Mammary epithelial cell (primary cell): ENCODE measurements at places on chromosomes 7 and 10.

DNA sequence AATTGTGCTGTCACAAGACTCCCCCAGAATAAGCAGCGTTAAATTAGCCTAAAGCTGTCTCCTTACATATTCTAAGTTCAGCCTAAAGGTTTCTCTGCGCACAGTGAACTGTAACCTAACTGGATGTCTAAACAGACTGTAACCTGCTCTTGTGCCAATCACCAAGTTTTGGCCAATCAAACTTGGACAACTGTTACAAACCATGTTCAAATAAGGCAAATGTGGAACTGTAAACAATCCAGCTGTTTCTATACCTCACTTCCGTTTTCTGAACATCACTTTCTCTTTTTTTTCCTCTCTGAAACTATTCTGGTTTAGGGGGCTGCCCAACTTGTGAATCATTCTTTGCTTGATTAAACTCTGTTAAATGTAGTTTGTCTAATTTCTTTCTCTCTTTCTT lies 252.2 kb upstream of the HABP2 start:
- DNase-seq = no peak

- no peak for DNase-seq
These were observed 49.7 kb upstream of the ADCY1 start for GRCh38 chr7:45524445-45524844.

- no peak for DNase-seq
These were observed 79.3 kb downstream of the MKI67 start for GRCh38 chr10:128046953-128047290.

- peak; percentile 61 for DNase-seq
These were observed 10.4 kb downstream of the STMP1 start for GRCh38 chr7:135672560-135673359.

DNA sequence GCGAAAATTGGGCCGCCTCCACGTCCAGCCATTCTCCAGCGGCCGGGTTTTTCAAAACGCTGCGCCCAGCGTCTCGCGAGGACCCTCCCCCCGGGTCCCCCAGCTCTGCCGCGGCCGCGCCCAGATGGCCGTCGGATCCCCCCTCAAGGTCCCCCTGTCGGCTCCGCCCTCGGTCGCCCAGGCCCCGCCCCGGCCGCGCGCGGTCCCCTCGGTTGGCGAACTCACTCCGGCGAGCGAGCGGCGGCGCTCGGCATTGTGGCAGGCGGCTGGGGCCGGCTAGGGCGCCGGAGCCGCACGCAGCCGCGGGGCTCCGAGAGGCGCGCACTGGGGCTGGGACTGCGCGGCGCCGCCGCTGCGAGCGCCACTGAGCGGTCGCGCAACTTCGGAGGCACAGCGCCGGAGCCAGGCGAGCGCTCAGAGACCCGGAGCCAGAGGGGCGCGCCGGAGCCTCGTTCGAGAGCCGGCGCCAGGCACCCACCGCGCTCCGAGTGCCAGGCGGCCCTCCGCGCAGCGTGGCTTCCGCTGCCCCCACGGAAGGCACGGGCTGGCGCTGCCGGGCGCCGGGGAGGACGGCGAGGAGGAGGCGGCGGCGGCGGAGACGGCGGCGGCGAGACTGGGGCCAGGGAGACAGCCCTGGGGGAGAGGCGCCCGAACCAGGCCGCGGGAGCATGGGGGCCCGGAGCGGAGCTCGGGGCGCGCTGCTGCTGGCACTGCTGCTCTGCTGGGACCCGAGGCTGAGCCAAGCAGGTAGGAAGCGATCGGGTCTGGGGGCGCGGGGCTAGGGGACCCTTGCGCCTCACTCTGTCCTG lies at the start of gene UNC5B:
UNC5B (plus strand) TSS at position 253 of the 809 bp plus-strand sequence; CDS start at position 669, 416 bp downstream.
- DNase-seq = peak; percentile 90

DNA sequence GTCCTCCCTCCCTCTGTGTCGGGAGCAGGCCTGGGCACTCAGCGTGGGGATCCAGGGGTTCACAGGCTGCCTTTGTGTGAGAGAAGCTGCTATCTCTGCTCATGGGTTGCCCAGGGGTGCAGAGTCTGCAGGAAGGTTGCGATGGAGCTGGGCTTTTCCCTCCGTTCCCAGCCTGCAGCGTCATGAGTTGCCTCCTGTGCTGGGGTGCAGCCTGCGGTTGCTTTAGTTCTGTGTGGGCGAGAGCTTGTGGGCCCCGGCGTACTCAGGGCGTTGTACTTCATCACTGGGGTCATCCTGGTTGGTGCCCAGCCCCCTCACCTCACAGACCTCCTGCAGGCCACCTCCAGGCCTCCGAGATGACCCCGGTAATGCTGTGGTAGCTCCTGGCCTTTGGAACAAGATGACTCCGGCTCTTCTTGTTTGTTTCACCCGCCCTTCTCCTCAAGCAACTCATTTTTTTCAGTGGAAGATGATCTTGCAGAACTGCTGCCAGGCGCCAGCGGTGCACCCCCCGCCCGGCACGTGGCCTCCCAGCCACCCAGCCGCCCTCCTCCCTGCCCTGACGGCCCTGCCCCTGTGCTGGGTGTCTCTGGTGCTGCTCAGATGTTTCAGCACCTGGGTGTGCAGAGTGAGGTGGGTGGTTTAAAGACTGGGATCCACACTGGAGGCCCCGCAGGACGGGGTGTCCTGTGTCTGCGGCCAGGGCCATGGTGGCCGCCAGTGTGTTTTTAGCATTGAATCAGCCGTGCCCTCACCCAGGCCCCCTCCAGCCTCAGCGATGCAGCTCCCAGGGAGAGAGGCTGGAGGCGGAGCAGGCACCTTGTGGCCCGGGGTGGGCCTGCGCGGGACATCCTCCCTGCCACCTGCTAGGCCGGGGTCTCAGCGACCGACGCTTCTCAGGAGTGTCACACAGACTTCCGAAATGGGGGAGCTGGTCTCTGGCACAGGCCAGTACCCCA lies 7.2 kb downstream of the AP5Z1 start:
- DNase-seq = no peak

- no peak for DNase-seq
These were observed 10.6 kb downstream of the WDR86 start for GRCh38 chr7:151399305-151399601.

- DNase-seq = no peak
These were observed 19.6 kb downstream of the SGMS1 start for GRCh38 chr10:50604049-50604640.

GRCh38 chr10:49131507-49132361 lies 2.1 kb downstream of the FAM170B start:
- no peak for DNase-seq

GRCh38 chr7:142855114-142855743 lies 353 bp downstream of the EPHB6 start:
- DNase-seq = no peak
